PC-3 (cell line): ENCODE measurements at places on chromosomes 12 and 14. TPM values are rescaled to one million over a fixed set of nuclear protein-coding genes. Genes with fewer than 3 reads are reported as not detected.

Gene RDH16
- 0.73 and 0.86 TPM in 2 replicates for total RNA-seq

- DNase-seq = no peak
These were observed 36.1 kb upstream of the PRB2 start for GRCh38 chr12:11431486-11431885.

Gene FLRT2
- total RNA-seq = 0.07 TPM in 1 of 2 replicates, not detected in the other

Gene RAD51AP1
- 15.9 and 24.7 TPM in 2 replicates for total RNA-seq

- peak; percentile 89 for DNase-seq
These were observed 208.2 kb downstream of the DIO2 start for GRCh38 chr14:80003138-80003537.
